T-cell (primary cell): ENCODE measurements at places on chromosomes 11 and 22. TPM values are rescaled to one million over a fixed set of nuclear protein-coding genes. Genes with fewer than 3 reads are reported as not detected.

- no peak overlapping the region for H3K27ac ChIP-seq
- no peaks in the 10 kb centered on the region for H3K36me3 ChIP-seq
- H3K4me3 ChIP-seq: no peak overlapping the region
- DNase-seq: no peak
- no peaks in the 10 kb centered on the region for H3K27me3 ChIP-seq
These were observed 15.7 kb downstream of the P2RX3 start for GRCh38 chr11:57353852-57354251.

The LRRN4CL gene
- total RNA-seq: not detected

The LMNTD2 gene
- 8.9 TPM for total RNA-seq

The FIBIN gene
- total RNA-seq: not detected

DNA sequence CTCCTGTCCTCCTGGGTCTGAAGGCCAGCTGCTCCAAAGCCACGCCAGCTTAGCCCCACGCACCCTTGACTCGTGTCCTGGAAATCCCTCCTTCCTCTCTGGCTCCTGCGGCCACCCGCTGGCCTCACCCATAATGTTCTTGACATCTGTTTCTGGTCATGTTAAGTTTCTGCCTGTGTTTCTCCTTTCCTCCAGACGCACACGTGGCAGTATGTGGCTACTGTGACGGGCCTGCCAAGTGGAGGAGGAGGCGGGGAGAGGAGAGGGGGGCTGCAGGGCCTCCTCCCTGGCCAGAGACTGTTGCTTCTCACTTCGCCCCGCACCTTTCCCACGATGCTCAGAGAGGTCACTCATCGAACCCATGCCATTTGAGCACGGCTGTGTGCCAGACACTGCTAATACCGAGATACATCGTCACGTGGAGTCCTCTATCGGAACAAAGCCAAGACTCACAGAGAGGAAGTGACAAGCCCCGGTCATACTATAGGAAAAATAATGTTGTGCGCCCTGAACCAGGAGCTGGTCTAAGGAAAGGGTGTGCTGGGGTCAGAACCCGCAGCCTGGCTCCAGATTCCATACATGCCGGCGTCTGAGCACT lies 11.5 kb downstream of the C1QTNF6 start:
- H3K27ac ChIP-seq: no peak overlapping the region
- no peaks in the 10 kb centered on the region for H3K36me3 ChIP-seq
- H3K4me3 ChIP-seq: no peak overlapping the region
- no peak for DNase-seq
- H3K27me3 ChIP-seq: no peaks in the 10 kb centered on the region
- H3K4me1 ChIP-seq: no peaks in the 10 kb centered on the region

The KCNQ1OT1 gene
- 0.42 TPM for total RNA-seq

DNA sequence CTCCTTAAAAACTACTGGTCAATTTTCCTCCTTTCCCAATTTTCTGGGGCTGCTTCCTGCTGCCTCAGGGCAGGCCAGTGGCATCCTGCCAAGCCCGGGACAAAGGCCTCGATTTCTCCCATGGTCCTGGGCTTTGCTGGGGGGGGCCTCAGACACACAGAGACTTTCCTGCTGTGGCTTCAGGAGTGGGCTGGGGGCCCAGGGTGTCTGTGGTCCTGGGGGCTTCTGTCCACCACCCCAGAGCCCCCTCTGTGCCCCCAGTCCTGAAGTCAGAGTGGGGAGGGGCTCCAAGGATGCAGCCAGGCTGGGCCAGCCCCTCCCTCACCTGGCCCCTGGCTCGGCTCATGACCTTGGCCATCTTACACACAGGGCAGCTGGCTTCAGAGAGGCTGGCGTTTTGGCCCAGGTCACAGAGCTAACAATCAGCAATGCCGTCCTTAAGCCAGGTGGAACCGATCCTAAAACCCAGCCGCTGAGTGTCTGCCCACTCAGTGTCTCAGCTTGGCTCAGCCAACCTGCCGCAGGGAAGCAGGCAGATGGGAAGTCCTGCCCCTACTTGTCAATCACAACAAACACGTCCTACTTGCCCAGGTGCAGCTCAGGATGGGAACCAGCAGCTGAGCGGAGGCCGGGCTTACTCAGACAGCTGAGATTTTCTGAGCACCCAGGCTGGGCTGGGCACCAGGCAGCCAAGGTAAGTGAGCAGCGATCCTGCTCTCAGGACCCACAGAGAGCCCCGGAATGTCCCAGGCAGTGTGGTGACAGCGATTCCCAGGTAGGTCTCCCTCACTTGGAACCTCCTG lies 34.6 kb downstream of the OSBPL5 start:
- no peak overlapping the region for H3K4me3 ChIP-seq
- H3K27me3 ChIP-seq: no peaks in the 10 kb centered on the region
- no peak overlapping the region for H3K27ac ChIP-seq
- H3K4me1 ChIP-seq: no peaks in the 10 kb centered on the region

The SLC22A9 gene
- total RNA-seq: not detected

GRCh38 chr11:92198268-92198667 lies 26.4 kb upstream of the FAT3 start:
- no peaks in the 10 kb centered on the region for H3K4me1 ChIP-seq
- no peaks in the 10 kb centered on the region for H3K27me3 ChIP-seq
- no peak overlapping the region for H3K4me3 ChIP-seq
- H3K36me3 ChIP-seq: no peaks in the 10 kb centered on the region

GRCh38 chr11:1514336-1515061 lies 27.9 kb upstream of the MOB2 start:
- H3K27me3 ChIP-seq: no peaks in the 10 kb centered on the region
- no peak overlapping the region for H3K27ac ChIP-seq
- peaks cover 67% of the 10 kb centered on the region for H3K4me1 ChIP-seq
- H3K36me3 ChIP-seq: peaks cover 6% of the 10 kb centered on the region
- DNase-seq: no peak

The CNGA4 gene
- 0.36 TPM for total RNA-seq

The MUC2 gene
- 0.12 TPM for total RNA-seq

DNA sequence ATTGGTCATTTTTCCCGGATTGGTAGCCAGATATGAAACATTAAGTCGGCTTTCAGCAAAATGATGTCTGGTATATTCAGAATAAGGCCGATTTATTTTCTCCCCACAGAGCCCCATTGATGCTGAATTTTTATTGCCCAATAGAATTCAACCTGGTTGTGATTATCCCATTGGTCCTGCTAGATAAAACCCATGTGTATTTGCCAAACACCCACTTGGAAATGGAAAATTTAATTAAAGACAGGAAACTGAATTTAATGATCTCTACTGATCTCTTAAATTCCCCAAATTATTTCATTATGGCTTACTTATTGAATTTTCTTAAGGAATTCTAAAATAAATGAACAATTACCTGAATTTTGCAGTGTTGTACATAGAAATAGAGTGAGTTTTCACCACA lies 609.8 kb downstream of the NTM start:
- H3K27me3 ChIP-seq: peaks cover 2% of the 10 kb centered on the region
- H3K36me3 ChIP-seq: no peaks in the 10 kb centered on the region
- no peak overlapping the region for H3K27ac ChIP-seq
- no peak overlapping the region for H3K4me3 ChIP-seq
- no peaks in the 10 kb centered on the region for H3K4me1 ChIP-seq

- peaks cover 3% of the 10 kb centered on the region for H3K4me1 ChIP-seq
- peak within 1 kb of the TSS; percentile 70 for H3K27ac ChIP-seq
- H3K27me3 ChIP-seq: no peaks in the 10 kb centered on the region
- peak within 1 kb of the TSS; percentile 63 for H3K4me3 ChIP-seq
- no peaks in the 10 kb centered on the region for H3K36me3 ChIP-seq
- peak; percentile 32 for DNase-seq
These were observed at the start of gene LRFN4 for GRCh38 chr11:66856496-66857233. Gene LRFN4 (plus strand): TSS chr11:66857064. CDS start chr11:66857745, 681 bp downstream.

- no peaks in the 10 kb centered on the region for H3K4me1 ChIP-seq
- no peaks in the 10 kb centered on the region for H3K36me3 ChIP-seq
- DNase-seq: no peak
- peaks cover 6% of the 10 kb centered on the region for H3K27me3 ChIP-seq
- H3K27ac ChIP-seq: no peak overlapping the region
- no peak overlapping the region for H3K4me3 ChIP-seq
These were observed 317.8 kb downstream of the NTM start for GRCh38 chr11:131688048-131688693.

- peaks cover 26% of the 10 kb centered on the region for H3K4me1 ChIP-seq
- no peak overlapping the region for H3K4me3 ChIP-seq
- DNase-seq: no peak
- H3K27me3 ChIP-seq: peaks cover 10% of the 10 kb centered on the region
- no peak overlapping the region for H3K27ac ChIP-seq
These were observed 54.7 kb downstream of the WNT11 start for GRCh38 chr11:76151556-76152085.

The PKP3 gene
- total RNA-seq: 0.44 TPM

- DNase-seq: no peak
- peak overlapping the region; percentile 60 for H3K4me3 ChIP-seq
- peaks cover 63% of the 10 kb centered on the region for H3K27me3 ChIP-seq
These were observed 1.1 kb upstream of the ARHGEF17 start for GRCh38 chr11:73306977-73307322.

DNA sequence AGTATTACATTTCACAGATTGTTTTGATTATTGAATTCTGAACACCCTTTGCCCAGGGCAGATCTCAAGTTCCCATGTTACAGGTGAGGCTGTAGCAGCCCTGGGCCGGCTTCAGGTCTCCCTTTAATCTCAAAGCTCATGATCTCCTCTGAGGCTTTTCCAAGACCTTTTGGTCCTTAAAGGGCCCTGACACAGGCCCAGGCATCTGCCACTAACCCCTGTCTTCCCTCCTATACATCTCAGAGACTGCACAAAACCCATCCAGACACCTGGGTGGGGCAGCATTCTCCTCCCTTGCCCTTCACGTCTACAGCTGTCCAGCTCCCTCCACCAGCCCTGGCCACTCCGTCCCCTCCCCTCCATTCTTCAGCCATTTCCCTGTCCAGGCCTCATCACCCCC lies 37.8 kb downstream of the PDE2A start:
- H3K4me1 ChIP-seq: no peaks in the 10 kb centered on the region
- peaks cover 5% of the 10 kb centered on the region for H3K27me3 ChIP-seq
- no peak for DNase-seq
- H3K27ac ChIP-seq: no peak overlapping the region
- H3K36me3 ChIP-seq: no peaks in the 10 kb centered on the region

The UBASH3B gene
- 36.8 TPM for total RNA-seq

The FJX1 gene
- total RNA-seq: not detected

GRCh38 chr22:44492036-44492405 lies 6.0 kb downstream of the RTL6 start:
- H3K36me3 ChIP-seq: peaks cover 19% of the 10 kb centered on the region
- DNase-seq: no peak
- peaks cover 10% of the 10 kb centered on the region for H3K4me1 ChIP-seq
- no peaks in the 10 kb centered on the region for H3K27me3 ChIP-seq

DNA sequence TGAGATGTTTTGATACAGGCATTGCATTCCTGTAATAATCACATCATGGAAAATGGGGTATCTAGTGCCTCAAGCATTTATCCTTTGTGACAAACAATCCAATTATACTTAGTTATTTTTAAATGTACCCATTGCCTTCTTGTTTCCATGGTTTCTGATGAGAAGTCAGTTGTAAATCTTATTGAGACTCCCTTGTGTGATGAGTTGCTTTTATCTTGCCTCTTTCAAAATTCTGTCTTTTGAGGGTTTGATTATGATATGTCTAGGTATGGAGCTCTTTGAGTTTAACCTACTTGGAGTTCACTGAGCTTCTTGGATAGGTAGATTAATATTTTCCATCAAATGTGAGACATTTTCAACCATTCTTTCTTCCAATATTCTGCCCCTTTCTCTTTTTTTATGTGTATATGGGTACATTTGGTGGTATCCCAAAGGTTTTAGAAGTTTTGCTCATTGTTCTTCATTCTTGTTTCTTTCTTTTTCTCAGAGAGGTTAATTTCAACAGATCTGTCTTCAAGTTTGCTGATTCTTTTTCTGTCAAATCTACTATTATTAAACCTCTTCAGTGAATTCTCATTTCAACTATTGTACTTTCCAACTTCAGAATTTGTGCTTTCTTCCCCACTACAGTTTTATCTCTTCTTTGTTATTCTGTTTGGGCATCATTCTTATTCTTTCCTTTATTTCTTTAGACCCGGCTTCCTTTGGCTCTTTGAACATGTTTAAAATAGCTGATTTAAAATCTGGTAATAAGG lies 13.7 kb downstream of the NAGA start:
- DNase-seq: no peak
- H3K4me3 ChIP-seq: no peak overlapping the region
- H3K36me3 ChIP-seq: peaks cover 13% of the 10 kb centered on the region
- H3K27me3 ChIP-seq: peaks cover 4% of the 10 kb centered on the region
- no peaks in the 10 kb centered on the region for H3K4me1 ChIP-seq

- DNase-seq: no peak
- no peaks in the 10 kb centered on the region for H3K4me1 ChIP-seq
These were observed 24.0 kb downstream of the KCNJ5 start for GRCh38 chr11:128915149-128915521.

DNA sequence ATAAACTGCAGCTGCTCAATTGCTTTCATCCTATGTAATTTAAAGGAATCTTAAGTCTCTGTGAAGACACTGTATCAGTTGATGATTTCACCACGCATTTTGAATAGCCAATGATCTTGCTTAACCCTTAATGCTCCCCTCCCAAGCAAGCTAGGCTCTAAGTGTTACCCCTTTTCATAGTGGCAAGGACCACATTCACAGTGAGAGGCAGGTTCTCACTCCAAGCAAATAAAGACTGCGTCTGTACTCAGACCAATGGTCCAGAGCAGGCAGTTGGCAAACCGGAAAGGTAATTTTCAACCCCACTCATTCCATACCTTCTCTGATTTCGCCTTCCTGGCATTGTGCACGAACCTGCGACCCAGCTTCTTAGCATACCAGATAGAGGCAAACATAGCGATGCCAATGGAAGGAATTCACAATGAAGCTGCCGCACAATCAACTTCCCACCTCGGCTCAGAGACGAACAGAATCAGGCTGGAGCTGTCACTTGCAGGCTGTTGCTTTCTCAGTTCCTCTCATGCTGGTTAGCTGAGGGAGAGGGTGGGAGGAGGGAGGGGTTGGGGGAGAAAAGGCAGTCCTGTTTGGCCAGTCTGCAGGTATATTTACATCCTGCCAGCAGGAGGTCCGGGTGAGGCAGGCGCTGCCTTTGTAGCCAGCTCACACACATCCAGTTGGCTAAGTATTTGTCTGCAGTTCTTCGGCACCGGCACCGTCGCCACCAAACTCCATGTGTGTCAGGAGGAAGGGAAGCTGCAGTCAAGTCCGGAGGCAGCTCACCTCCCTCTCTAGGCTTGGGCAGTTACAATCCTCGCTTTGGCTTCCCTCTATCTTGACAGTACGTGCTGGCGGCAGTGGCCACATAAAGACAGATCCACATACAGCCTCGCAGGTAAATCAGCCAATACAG lies 1151.2 kb upstream of the CCDC90B start:
- no peak for DNase-seq
- no peaks in the 10 kb centered on the region for H3K4me1 ChIP-seq
- H3K36me3 ChIP-seq: no peaks in the 10 kb centered on the region

- H3K27ac ChIP-seq: no peak overlapping the region
- no peaks in the 10 kb centered on the region for H3K36me3 ChIP-seq
- H3K4me1 ChIP-seq: no peaks in the 10 kb centered on the region
- no peak for DNase-seq
These were observed 34.1 kb downstream of the LIF start for GRCh38 chr22:30212363-30212995.

The MS4A7 gene
- total RNA-seq: not detected

- no peaks in the 10 kb centered on the region for H3K27me3 ChIP-seq
- peak overlapping the region; percentile 48 for H3K27ac ChIP-seq
- H3K36me3 ChIP-seq: no peaks in the 10 kb centered on the region
- H3K4me3 ChIP-seq: peak overlapping the region; percentile 60
These were observed 110.0 kb downstream of the KIAA1671 start for GRCh38 chr22:25062386-25063085.

- no peak for DNase-seq
- H3K27ac ChIP-seq: no peak overlapping the region
- H3K4me1 ChIP-seq: no peaks in the 10 kb centered on the region
- H3K36me3 ChIP-seq: no peaks in the 10 kb centered on the region
These were observed 267.0 kb upstream of the NCAM1 start for GRCh38 chr11:112694245-112694644.
